CD14-positive monocyte (primary cell): ENCODE measurements at places on chromosomes 12 and 14.

DNA sequence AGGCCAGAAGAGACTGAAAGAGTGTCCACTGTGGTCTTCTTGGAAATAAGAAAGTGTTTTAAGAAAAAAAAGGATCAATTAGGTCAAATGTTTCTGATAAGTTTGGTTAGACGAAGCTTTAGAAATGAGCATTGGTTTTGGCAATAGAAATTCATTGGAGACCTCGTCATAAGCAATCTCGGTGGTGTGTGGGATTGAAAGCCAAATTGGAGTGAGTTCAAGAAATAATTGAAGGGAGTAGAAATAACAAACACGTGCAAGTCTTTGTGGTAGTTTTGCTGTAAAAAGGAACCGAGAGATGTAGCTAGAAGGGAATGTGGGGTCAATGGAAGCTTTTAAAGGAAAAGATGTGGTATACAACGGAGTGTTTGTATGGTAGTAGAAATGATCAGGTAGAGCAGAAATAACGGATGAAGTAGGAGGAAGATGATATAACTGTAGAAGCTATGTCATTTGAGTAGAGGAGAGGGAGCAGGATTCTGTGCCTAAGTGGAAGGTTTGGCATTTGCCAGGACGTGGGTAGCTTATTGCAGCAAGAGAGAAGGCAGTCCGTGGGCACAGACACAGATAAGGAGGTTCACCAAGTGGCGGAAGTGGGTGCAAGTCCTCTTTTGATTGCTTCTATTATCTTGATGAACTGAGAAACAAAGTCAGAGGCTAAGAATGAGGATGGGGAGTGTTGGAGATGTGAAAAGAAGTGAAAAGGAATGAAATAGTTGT is 146.2 kb downstream of the DACT1 start:
- H3K27me3 ChIP-seq: no peaks in the 10 kb centered on the region
- no peaks in the 10 kb centered on the region for H3K4me1 ChIP-seq
- DNase-seq: no peak

GRCh38 chr12:109752117-109753053 is 38.8 kb downstream of the FAM222A start:
- H3K27ac ChIP-seq: no peak overlapping the region
- no peak for DNase-seq
- no peaks in the 10 kb centered on the region for H3K27me3 ChIP-seq
- no peaks in the 10 kb centered on the region for H3K36me3 ChIP-seq
- H3K4me1 ChIP-seq: no peaks in the 10 kb centered on the region
- no peak overlapping the region for H3K4me3 ChIP-seq

GRCh38 chr12:79643821-79644220 is 46.9 kb downstream of the PAWR start:
- H3K27me3 ChIP-seq: no peaks in the 10 kb centered on the region
- DNase-seq: no peak
- no peaks in the 10 kb centered on the region for H3K36me3 ChIP-seq
- H3K4me1 ChIP-seq: no peaks in the 10 kb centered on the region
- no peak overlapping the region for H3K27ac ChIP-seq
- H3K4me3 ChIP-seq: no peak overlapping the region

- H3K4me1 ChIP-seq: no peaks in the 10 kb centered on the region
- H3K27me3 ChIP-seq: no peaks in the 10 kb centered on the region
- H3K4me3 ChIP-seq: no peak overlapping the region
- H3K36me3 ChIP-seq: no peaks in the 10 kb centered on the region
These were observed 6.0 kb downstream of the KRT79 start for GRCh38 chr12:52828156-52828555.

GRCh38 chr14:75230140-75230792 is 48.4 kb upstream of the FOS start:
- no peaks in the 10 kb centered on the region for H3K36me3 ChIP-seq
- no peaks in the 10 kb centered on the region for H3K27me3 ChIP-seq
- H3K27ac ChIP-seq: no peak overlapping the region
- peaks cover 52% of the 10 kb centered on the region for H3K4me1 ChIP-seq
- no peak overlapping the region for H3K4me3 ChIP-seq

- H3K4me1 ChIP-seq: no peaks in the 10 kb centered on the region
- H3K36me3 ChIP-seq: peaks cover 99% of the 10 kb centered on the region
- H3K27me3 ChIP-seq: no peaks in the 10 kb centered on the region
- DNase-seq: no peak
These were observed 53.4 kb upstream of the MMP17 start for GRCh38 chr12:131774576-131775391.

GRCh38 chr14:95886366-95887056 is 9.9 kb downstream of the TUNAR start:
- no peaks in the 10 kb centered on the region for H3K4me1 ChIP-seq
- H3K27me3 ChIP-seq: no peaks in the 10 kb centered on the region
- no peak for DNase-seq
